ENCODE measurements at places on chromosomes 11 and 22. TPM values are rescaled to one million over a fixed set of nuclear protein-coding genes. Genes with fewer than 3 reads are reported as not detected.

DNA sequence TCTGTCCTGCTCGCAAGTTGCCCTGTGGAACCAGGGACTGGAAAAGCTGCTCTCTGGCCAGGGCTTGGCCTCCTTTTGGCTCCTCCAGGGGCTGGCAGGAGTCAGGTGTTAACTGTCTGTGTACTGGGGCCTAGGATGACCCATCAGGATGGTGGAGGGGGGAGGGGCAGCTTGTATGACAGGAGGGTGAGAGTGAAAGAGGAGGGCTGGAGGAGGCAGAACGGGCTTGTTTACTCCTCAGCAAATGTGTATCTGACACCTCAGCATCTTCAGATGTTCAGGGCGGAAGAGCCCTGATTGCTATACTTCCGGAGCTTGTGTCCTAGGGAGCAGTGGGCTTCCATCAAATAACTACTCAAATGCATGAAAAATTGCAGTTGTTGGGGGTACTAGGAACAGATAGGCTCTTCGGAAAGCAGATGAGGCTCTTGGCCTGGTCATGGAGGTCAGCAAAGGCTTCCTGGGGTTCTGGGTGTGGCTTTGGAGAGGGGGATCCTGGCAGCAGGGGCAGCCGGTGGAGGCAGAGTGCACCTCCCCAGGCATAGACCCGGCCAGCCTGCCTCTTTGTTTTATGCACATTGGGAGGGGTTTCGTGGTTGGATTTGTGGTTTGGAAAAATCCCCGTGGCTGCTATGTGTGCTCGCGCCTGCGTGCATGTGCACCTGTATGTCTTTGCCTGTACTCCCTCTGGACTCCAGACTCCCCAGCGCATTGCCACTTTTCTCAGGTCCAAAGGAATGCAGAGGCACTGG, 31.2 kb downstream of the CD82 start:
- DNase-seq: no peak

DNA sequence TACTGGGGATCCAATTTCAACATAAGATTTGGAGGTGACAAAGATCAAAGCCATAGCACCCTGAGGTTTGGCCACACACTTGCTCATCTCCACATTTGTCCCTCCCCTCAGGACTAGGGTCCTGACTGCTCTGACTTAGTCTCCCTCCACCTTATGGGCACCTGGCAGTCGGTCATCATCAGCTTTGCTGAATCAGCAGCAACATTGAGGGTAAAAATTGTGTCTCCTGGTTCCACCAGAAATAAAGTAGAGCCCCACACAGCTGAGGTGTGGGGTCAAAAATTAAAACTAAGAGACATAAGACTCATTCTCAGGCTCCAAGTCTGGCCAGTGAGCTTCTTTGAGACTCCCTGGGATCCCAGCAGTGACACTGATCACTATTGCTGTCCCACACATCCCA, 56.2 kb downstream of the GGTLC2 start:
- DNase-seq: no peak

DNA sequence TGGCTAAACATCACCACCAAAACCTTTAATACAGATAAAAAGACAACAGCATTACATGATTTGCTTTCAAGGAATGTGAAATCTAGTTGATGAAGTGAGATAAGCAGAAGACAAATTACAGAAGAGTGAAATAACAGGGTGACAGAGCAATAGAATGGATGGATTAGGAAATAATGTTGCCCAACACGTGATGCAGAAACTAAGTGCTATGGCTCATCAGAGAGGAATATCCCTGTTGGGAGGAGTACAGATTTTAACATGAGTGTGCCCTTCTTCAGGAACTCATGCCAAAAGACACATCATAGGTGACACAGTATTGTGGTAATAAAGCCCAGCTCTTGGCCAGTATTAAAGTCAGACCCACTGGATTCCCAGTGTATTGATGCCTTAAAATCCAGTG, 176.6 kb upstream of the RAG2 start:
- no peak for DNase-seq

DNA sequence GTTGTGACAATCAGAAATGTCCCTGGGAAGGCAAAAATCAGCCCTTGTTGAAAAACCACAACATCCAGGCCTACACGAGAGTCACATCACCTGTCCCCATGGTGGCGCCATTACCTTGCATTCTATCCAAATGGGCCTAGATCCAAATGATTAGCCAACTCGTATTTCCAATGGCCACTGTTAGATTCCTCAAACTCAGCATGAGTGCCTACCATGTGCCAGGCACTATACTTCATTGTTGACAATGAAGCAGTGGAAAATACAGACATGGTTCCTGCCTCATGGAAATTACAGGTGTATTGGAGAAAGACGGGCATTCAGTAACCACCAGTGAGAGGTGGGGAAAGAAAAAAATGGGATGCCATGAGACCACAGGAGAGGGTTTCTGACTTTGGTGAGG, 29.8 kb upstream of the CREB3L1 start:
- no peak for DNase-seq

DNA sequence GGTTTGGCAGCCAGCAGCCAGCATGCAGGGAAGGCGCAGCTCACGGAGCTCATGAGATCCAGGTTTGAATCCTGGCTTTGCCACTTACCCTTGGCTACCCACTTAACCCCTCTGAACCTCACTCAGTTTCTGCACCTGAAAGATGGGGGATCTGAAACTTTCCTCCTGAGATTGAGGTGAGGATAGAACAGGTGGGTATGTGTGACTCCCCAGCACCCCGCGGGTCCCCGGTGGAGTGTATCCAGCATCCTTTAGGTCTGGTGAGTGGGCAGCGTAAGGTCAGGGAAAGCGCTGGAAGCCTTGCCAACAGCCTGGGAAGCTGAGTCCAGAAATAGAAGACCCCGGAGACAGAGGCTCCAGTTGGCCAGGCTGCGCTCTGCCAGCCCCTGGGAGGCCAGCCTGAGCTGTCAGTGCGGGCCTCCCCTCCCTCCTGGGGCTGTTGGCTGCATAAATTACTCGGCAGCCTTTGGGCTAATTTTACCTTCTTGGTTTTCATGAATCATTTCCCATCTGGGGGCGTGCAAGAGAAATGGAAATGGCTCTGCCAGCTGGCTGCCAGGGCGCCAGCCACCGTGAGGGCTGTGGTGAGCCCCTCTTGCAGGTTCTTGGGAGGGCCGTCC, 17.6 kb downstream of the PRDM11 start:
- no peak for DNase-seq

DNA sequence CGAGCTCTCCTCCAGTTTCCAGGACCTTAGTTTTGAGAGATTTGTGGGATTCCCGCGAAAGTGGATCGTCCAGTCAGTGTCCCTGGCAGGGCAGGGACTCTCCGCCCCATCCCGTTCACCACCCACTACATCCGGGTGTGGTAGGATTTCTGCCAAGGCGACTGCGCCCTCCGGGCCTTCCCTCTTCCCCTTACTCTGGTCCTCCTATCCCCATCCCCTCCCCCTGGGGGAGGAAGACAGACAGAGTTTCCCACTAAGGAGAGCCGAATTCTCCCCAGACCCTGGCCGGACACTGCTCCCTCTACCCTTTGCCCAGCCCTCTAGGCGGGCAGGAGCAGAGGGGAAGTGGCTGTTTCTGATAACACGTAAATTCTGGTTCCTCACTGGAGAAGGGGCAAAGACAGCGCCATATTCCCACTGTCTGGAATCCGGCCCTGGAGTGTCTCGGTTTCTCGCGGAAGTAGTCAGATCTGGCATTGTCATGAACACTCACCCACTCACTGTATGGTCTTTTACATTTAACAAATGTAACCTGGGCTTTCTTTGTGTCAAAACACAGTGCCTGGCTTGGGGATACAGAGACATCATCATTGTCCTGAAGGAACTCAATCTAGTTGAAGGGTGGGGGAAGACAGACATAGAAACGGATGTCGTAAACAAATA, 1.1 kb upstream of the NECTIN1 start:
- no peak for DNase-seq

DNA sequence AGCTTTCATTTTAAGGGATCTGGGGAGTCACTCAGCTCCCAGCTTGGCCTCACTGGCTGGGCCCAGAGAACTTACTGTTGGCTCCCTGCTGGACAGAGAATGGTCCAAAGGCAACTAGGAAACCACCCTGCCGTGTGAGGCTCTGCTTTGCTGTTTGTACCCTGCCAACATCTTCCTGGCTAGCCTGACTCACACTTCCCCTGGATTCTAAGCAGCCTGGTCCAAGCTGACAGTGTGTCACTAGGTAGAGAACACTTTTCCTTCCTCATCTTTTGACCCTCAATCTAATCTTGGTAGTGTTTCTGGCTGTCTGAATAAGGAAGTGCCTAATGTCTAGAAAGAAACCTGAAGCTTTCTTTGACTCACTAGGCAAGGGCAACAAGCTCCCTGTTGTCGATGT, 76.7 kb downstream of the FAR1 start:
- DNase-seq: no peak

- no peak for DNase-seq
These were observed 3.7 kb upstream of the BCR start for GRCh38 chr22:23176645-23177027.

- no peak for DNase-seq
These were observed 2.6 kb downstream of the TBC1D10C start for GRCh38 chr11:67406420-67406968.

- DNase-seq: no peak
These were observed 29.7 kb downstream of the POU2AF3 start for GRCh38 chr11:111327908-111328624.

GRCh38 chr11:34564807-34565241, 51.2 kb upstream of the ELF5 start:
- no peak for DNase-seq

DNA sequence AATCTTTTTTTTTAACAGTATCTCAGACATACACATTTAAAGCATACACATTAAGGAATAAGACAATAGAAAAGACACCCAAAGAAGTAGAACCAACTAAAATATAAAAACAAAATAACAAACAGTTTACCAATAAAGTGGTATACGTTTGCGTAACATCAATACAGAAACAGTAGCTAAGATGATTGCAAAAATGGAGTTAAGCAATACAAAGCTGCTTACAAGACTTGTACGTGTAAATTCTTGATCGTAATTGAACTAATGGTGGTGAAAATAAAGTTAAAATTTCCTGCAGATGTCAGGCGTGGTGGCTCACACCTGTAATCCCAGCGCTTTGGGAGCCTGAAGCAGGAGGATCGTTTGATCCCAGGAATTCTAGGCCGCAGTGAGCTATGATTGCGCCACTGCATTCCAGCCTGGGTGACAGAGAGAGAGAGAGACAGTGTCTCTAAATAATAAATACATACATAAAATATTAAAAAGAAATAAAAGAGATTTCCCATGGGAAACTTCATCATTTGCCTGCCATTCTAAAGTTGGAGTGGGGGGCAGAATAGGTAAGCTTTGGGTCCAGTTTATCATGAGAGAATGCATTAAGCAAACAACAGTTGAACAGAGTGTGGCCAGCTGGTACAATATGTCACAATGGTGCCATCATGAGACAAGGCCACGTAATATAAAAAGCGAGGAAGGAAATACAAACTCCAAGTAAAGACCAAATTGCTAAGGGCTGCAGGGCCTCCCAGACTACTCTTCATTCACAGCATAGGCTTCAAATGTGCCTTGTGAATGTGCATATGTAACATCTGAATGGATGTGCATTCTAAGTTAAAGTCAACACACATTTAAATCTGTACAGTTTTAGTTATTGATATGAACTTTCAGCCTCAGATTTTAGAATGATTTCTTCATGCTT, 38.9 kb upstream of the EED start:
- no peak for DNase-seq

GRCh38 chr11:133919330-133920108, 37.2 kb downstream of the IGSF9B start:
- DNase-seq: no peak

DNA sequence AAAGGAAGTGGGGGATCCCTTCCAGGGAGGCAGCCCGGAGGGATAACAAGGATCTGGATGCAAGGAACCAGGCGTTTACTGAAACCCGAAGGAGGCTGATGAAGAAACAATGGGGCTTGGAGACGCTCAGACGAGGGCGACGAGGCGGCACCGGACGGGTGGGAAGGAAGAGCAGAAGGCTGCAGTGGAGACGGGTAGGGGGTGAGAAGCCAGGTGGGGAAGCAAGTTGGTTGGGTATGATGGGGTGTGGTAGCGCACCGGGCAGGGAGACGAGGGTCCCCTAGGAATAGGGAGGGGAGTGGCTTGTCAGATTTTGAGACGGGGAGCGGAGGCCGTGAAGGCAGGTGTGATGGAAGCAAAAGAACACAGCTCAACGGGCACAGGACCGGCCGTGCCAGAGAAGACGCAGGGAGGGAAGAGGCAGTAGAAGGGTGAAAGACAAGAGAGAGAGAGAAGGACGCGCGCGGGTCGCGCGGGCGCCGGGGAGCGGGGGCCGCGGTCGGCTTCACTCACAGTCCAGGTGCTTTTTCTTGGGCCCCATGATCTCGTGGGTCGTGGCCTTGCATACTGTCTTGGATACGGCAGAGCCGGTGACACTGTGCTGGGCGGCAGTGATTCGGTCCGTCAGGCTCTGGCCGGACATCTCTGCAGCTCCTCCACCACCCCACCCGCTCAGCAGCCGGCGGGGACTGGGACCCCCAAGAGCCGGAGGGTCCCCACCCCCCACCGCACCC, 579 bp downstream of the PICALM start:
- DNase-seq: peak; percentile 32

DNA sequence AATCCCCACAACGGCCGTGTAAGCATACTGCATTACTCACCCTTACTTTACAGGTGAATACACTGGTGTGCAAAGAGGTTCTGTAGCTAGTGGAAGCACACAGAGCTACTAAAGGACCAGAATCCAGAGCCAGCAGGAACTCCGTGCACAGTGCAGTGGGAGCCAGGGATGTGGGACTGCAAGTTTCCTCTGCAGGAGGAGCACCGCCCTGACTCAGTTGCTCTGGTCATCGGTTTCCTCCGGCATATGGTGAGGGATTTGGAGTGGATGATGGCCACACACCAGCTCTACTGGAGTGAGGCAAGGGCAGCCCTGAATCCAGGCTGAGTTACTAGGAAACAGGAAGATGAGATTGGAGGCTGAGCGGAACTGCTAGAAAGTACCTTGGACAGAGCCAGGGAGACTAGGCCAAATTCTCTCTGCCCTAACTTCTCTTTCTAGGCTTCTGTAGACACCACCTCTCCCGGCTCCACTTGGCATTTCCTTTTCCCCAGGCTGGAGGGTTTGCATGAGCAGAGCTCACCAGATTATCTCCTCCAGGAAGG, 18.2 kb upstream of the C22orf42 start:
- no peak for DNase-seq

DNA sequence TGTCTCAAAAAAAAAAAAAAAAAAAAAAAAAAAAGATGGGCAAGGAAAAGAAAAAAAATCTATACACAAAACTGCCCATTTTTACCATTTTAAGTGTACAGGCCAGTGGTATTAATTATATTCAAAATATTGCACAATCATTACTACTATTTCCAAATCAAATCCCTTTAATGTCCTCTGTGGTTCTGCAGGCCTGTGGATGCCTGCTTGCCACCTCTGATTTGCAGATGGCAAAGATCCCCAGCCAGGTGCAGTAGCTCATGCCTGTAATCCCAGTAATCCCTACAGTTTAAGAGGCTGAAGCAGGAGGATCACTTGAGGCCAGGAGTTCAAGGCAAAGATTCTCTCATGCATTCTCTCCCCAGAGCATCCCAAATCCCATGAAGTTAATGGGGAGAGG, 20.2 kb downstream of the RFPL1 start:
- DNase-seq: no peak

- DNase-seq: no peak
These were observed 116.8 kb downstream of the WNT7B start for GRCh38 chr22:45860201-45860600.

The OOSP3 gene
- polyA plus RNA-seq: not detected

The OR52I1 gene
- not detected for polyA plus RNA-seq

The MS4A14 gene
- polyA plus RNA-seq: 0.42 TPM

The GLYAT gene
- 103 TPM for polyA plus RNA-seq

The HINFP gene
- polyA plus RNA-seq: 47.0 TPM

The OR6A2 gene
- polyA plus RNA-seq: 0.03 TPM

The CARNS1 gene
- 1.3 TPM for polyA plus RNA-seq
